Stimulated activated CD4-positive, alpha-beta T cell treated with anti-CD3 and anti-CD28 coated beads, Interleukin-1b, Interleukin-23, amount 100 ng/mL, for 1 hour (primary cell): ENCODE measurements at places on chromosomes 13 and 19.

GRCh38 chr13:97015661-97016350 is 21.5 kb upstream of the OXGR1 start:
- DNase-seq = no peak

DNA sequence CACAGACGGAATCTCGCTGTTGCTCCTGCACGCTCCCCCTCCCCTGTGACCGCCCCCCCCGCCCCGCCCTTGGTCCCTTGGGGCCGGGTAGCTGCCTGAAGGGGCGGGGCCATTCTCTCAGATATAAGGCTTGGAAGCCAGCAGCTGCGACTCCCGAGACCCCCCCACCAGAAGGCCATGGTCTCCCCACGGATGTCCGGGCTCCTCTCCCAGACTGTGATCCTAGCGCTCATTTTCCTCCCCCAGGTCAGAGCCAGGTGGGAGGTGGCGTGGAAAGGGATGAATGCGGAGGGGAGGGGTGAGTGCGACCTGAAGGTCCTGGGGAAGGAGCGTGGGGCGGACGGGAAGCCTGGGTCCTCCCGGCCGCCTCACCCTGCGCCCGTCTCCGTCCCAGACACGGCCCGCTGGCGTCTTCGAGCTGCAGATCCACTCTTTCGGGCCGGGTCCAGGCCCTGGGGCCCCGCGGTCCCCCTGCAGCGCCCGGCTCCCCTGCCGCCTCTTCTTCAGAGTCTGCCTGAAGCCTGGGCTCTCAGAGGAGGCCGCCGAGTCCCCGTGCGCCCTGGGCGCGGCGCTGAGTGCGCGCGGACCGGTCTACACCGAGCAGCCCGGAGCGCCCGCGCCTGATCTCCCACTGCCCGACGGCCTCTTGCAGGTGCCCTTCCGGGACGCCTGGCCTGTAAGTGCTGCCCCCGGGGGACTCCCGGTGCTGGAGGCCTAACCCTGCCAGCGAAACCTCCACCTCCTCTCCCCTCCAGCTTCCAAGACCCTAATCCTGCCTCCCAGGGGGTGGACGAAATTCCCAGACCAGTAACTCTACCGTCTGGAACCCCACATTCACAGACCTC is at the start of gene DLL3:
Gene DLL3, plus strand, starts transcription at position 150 of the 845 bp plus-strand sequence. Its CDS starts 28 bp downstream, at position 178.
- no peak for DNase-seq

- no peak for DNase-seq
These were observed 962 bp upstream of the JAK3 start for GRCh38 chr19:17848595-17849292.

DNA sequence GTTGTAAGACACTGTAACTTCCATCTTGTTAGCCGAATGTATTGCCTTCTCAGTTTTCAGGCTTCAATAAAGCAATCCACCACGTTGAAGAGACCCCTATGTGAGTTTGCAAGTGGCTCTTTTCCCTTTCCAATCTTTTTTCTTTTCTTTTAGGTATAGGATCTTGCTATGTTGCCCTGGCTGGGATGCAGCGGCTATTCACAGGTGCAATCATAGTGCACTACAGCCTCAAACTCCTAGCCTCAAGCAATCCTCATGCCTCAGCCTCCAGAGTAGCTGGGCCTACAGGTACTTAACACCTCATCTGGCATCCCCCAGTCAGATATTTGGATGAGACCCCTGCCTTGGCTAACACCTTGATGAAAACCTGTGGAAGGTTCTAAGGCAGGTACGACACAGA is 33.5 kb upstream of the FEM1A start:
- no peak for DNase-seq

DNA sequence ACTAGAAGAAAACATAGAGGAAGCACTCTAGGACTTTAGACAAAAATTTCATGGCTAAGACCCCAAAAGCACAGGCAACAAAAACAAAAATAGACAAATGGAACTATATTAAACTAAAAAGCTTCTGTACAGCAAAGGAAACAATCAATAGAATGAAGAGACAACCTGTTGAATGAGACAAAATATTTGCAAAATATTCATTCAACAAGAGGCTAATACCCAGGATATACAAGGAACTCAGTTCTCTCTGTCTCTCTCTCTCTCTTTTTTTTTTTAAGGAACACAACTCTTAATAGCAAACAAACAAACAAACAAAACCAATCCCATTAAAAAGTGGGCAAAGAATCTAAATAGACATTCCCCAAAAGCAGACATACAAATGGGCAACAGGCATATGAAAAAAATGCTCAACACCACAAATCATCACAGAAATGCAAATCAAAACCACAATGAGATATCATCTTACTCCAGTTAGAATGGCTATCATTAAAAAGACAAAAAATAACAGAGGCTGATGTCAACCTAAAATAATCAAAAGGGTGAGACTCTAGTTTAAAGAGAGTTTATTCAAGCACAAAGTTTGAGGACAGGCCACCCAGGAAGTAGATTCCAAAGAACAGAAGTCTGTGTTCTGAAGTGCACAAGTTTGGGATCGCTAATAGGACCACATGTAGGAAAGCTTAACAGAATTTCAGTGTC is 27.1 kb upstream of the SLC7A9 start:
- no peak for DNase-seq

- no peak for DNase-seq
These were observed 107.8 kb downstream of the SGCG start for GRCh38 chr13:23288564-23288963.

DNA sequence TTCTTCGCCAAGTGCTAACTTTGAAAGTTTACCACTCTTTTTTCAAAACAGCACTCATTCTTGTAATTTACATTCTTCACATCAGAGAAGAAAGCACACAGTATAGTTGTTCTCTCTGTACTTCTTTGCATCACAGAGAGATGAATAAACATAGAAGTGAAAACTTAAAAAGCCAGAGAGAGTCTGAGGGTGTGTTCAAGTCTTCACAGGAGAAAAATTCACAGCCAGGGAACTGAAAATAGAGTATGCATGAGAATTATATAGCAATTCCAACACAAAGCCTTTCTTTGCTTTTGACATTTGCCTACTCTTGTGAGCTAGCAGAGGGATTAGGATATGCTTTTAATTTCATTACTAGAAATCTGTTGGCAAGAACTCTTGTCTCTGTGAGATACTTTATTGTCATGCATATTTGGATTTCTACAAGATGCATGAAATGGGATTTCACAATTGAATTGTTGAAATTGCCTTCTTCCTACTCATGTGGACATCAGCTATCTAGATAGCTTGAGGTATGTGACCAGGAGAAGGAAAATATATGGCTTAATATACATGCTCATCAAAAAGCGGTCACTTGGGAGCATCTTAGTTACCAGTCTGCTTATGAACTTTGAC is 166.1 kb downstream of the SLC7A1 start:
- DNase-seq = no peak

GRCh38 chr19:12000152-12000981 is 35.1 kb downstream of the ZNF433 start:
- DNase-seq = no peak

DNA sequence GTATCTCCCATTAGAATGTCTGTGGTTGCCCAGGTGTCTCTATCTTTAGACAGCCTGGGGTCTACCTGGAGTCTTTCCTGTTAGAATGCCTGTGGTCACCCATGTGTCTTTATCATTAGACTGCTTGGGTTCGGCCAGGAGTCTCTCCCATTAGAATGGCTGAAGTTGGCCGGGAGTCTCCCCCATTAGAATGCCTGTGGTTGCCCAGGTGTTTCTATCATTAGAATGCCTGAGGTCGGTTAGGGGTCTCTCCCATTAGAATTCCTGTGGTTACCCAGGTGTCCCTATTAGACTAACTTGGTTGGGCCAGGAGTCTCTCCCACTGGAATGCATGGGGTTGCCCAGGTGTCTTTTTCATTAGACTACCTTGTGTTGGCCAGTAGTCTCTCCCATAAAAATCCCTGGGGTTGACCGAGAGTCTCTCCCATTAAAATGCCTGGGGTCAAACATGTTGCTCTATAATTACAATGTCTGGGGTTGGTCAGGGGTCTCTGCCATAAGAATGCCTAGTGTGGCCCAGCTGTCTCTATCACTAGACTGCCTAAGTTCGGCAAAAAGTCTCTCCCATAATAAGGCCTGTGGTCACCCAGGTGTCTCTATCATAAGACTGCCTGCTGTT is 1448.7 kb downstream of the UQCRFS1 start:
- DNase-seq = no peak

GRCh38 chr13:106534639-106535551 is 567 bp downstream of the EFNB2 start:
- DNase-seq = no peak

DNA sequence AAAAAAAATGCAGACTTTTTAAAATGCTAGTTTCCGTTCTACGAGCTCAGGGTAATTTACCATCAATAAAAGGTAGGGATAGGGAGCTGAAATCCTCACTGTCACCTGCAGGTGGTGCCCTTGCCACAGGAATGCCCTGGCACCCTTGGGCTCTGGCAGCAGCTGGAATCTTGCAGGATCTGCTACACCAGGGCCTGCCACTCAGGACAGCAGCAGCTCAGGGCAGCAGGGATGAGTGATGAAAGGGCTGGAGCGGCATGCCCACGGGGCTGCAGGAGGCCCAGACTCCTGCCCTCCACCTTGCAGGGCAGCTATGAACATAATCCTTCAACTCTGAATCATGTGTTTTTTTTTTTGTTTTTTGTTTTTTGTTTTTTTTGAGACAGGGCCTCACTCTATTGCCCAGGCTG is 54.0 kb downstream of the GNG7 start:
- DNase-seq = peak; percentile 29

DNA sequence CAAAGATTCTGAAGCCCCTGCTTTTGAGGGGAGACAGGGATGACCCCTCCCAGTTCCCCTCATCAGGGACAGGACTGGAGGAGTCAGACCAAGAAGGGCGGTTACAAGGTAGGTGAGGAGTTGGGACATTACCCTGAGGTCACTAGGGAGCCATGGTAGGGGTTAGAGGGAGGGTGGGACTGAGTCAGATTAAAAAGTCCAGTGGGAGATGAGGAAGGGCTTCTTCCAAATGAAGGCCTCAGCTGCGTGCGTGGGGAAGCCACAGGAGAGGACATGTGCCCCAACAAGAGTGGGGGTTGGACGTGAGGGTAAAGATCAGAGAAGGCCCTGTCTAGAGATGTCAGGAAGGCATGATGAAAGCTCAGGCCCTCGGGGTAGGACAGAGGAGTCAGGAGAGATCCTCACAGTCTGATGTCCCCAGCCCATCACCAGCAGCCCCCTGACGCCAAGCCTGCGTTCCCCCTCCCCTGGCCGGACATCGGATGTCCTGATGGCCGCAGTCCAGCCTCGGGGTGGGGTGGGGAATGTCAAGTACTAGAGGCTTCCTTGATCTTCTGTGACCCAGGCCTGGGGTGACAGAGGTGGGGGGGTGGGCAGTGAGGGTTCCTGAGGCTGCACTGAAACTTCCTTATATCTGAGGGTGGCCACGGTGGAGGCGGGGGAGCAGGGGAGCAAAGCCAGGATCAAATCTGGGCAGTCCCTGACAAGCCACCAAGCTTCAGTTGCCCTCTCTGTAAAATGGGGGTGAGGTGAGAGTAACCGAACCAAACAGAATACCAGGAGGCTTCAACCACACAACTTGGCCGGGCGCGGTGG is 6.5 kb upstream of the MFSD12 start:
- no peak for DNase-seq

GRCh38 chr13:68007576-68007975 is 777.4 kb upstream of the PCDH9 start:
- no peak for DNase-seq

GRCh38 chr19:5682107-5682482 is 1.3 kb downstream of the HSD11B1L start:
- no peak for DNase-seq

GRCh38 chr19:43751466-43752220 is 3.1 kb downstream of the SMG9 start:
- DNase-seq = no peak

- no peak for DNase-seq
These were observed 125.0 kb downstream of the VWA8 start for GRCh38 chr13:41835871-41836270.

- DNase-seq = no peak
These were observed 4.9 kb downstream of the IRS2 start for GRCh38 chr13:109781384-109782065.

DNA sequence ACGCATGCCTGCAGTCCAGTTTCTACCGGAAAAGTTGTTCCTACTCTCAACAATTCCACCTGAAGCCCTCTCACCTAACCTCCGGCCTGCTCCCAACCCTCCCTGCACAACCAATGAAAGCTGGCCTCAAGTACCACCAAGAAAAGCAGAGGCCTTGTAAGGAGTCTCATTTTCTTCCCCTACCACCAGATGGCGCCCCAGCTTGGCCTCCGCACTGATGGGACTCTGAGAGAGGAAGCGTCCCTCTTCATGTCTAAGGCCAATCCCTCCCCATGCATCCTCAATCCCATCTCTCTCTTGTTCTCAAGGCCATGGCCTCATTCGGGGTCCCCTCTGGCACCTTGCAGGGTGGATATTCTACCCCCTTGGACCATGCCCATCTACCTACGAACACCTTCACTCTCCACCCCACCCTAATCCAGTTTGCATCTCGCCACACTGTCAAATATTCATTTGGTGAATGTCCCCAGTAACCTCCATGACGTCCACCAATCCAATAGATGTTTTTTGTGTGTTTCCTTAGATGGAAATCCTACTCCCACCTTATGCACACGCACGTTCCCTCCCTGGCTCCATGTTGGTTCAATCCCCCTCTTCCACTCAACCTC is 412.8 kb downstream of the ZNF536 start:
- DNase-seq = peak; percentile 40

DNA sequence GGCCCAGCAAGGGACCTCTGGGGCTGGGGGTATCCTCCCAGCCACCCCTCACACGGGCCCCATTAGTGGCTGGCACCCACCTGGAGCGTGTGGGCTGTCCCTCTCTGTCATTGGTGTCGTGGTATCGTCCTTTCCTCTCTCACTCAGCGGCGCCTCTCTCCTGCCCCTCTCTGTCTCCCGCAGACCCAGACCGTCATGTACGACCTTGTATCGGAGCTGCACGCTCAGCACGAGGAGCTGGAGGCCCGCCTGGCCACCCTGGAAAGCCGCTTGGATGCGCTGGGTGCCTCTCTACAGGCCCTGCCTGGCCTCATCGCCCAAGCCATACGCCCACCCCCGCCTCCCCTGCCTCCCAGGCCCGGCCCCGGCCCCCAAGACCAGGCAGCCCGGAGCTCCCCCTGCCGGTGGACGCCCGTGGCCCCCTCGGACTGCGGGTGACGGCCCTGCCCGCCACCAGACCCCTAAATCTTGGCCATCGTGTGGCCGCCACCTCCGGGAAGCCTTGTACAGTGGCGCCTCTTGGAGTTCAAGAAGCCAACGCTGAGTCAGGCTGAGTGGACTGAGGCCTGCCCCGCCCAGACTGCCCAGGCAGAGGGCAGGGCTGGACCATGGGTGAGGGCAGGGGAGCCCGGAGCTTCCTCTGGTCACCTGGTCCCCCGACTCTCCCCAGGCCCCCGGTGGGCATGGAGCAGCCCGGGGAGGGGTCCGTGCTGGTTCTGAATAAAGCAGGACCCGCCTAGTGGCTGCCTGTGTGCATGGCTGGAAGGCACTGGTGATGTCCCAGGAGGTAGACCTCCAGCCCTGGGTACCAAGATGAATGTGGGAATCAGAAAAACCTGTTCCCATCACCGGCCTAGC is 9.8 kb upstream of the ARRDC2 start:
- no peak for DNase-seq

DNA sequence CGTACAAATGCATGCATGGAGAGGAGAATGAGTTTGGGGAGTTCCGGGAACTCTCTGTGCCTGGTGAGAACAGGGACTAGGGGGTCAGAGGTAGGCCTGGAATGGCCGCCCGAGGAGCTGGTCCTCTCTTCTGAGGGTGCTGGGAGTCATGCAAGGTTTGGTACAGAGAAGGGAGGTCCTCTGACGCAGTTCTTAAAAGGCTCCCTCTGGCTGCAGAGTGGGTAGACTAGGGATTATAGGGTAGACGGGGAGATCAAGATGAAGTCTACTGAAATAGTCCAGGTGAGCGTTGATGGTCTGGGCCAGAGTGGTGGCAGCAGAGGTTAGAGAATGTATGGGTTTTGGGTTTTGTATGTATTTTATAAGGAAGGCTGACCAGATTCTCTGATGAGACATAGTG is 796 bp downstream of the ZNF304 start:
- DNase-seq = no peak

- DNase-seq = no peak
These were observed 97.2 kb upstream of the IPO5 start for GRCh38 chr13:97856304-97856675.
